ENCODE measurements at places on chromosomes 1 and 21.
A peak's percentile ranks its signal among the peaks of the same experiment; 100 is the strongest.

DNA sequence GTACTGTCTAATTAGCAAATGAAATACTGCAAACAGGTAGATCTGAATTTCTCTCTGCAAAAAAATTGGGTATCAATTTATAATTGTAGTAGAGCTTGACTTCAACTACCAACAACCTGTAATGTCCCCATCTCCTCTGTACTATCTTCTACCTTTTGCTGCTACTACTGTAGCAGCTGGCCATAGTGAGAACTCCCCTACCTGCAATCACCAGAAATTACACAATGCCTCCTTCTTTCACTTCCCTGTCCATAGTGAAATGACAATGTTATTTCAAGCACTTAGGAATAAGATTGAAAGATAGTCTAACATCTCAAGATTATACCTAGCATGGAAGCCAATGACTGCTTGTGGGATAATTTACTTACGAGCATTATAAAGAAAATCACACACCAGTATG lies 100.4 kb downstream of the ACBD6 start:
- no peak for DNase-seq

DNA sequence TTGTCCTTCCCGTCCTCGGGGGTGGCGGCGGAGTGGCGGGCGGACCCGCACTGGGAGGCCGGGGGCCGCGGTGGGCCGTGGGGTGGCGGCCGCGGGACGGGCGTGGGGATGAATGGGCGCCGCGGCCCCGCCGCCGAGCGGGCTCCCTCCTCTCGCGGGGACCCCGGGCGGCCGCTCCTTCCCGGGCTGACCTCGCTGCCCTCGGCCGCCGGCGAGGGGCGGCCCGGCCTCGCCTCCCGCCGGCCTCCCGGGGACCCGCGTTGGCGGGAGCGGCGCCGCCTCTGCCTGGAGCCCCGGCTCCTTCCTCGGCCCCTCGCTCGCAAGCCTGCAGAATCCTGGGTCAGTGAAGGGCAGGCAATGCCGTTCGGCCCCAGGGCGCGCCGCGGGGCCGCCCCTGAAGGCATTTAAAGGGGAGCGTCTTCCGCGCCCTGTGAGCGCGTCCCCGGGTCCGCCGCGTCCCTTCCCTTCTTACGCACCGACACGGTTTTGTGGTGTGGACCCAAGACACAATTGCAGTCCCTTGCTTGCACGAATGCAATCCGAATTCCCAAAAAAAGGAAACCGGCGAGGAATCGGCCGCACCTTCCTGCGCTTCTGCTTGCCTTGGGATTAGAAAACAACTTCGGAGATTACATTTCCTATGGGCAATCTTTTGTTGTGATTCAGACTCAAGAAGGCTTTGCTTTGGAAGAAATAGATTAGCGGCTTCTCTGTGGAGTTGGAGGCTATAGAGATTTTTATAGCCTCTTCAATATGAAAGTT lies 776 bp downstream of the ITSN1 start:
- DNase-seq = no peak

- DNase-seq = no peak
Observed at GRCh38 chr1:208668991-208669390, 424.8 kb upstream of the PLXNA2 start.

DNA sequence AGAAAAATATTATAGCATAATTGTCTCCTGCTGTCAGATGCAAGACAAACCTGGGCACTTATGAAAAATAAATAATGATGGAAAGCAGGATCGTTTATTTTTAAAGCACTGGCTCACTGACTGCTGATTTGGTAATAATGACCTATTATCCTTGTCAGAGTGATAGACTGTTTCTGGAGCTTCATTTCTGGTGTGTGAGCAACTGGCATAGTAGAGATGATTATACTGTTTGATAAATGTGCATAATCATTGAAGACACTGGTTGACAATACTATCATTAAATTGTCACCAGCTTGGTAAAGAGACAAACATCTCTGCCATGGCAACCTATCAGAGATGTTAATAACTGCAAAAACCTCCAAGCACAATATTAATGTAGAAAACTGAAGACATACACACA lies 179.9 kb upstream of the ZNF644 start:
- DNase-seq = no peak

GRCh38 chr1:46131712-46132528 lies 509 bp downstream of the PIK3R3 start:
- DNase-seq = no peak

DNA sequence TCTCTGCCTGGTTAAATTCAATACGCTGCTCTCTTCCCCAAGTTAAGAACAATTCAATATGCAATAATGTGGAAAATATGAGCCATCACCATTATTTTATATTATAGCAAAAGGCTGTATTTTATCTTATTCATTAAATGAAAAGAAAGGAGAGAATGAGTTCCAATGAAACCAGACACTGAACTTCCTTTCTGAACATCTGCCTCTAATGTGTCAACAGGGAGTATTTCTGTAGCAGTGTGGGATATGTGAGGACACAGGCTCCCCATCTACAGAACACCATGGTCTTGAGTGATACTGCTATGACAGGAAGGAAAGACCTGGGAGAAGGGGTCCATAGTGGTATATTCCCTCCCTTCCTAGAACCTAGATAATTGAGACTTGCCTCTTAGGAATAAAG lies 46.3 kb downstream of the CASQ2 start:
- DNase-seq = no peak

DNA sequence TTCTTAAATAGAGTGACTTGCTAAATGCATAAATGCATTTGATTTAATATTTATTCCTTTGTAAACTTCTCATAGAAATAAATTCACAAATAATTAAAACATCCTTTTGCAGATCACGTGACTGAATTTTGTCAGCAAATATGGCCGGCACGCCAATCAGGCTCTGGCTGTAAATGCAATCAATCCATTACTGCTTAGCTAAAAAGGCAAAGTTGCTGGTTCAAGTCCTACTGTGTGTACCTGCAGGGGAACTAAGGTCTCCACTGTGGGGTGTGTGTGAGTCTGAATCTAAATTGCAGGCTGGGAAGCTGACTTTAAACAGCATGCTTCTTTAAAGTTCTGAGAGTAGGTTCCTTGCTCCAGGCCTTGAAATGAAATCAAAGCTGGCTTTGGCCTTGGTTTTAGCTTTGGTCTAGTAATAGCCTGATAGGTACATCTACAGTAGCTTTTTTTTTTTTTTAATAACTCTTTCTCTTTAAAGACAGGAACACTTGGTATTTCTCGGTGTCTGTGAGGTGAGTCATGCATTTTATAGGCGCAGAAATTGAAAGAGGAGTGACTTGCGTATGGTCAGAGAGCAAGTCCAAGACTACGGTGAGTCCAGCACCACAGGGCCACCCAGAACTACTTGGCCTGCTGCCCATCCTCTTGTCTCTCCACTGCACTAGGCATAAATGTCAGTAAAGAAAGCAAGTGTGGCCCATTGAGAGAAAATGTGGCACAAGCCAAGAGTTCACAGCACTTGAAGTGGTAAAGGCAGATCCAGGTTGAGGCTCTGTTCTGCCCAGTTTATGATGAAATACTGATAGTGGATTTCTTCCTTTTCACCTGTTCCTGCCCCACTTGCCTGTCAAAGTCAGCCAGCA lies 36.2 kb upstream of the LYST start:
- DNase-seq = no peak

DNA sequence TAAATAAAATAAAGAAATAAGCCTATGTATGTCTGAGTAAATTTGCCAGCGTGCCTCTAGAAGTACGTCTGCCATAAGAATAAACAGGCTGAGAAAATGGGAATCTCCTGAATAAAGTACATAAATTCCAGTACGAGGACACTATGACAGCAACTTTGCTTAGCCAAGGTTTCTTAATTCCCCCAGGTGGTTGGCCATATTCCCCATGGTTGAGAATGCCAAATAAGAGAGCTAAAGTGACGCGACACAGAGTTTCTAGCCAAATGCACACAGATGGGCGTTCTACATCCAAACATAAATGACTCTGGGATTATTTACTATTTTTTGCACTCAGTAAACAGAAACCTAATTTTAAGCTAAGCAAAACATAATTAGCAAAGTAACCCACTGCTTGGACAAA lies 19.5 kb downstream of the KCNH1 start:
- DNase-seq = peak; percentile 32

- DNase-seq = no peak
Observed at GRCh38 chr1:160467576-160467975, 55.5 kb downstream of the SLAMF6 start.

GRCh38 chr1:20151906-20152598 lies 12.9 kb downstream of the PLA2G2F start:
- DNase-seq = peak; percentile 75

DNA sequence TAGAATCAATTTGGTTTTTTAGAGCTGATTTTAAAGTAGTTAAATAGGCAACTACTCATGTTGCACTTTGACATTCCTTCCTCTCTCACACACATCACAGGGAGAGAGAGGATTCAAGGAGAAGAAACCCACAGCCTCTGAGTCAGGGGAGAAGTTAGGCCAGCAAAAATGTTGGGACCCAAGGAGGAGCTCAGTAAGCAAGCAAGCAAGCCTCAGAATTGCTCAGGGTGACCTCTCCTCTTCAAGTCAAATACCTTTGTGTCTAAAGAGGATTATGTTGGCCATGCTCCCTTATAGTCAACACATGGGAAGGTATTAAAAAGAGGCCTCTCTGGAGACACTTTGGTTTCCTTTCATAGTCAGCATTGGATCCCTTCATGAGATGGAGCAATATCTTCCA lies 80.5 kb upstream of the WARS2 start:
- no peak for DNase-seq

- no peak for DNase-seq
Observed at GRCh38 chr21:44708866-44709425, 2.4 kb downstream of the TSPEAR start.

GRCh38 chr1:27949027-27949426 lies 10.7 kb upstream of the XKR8 start:
- DNase-seq = no peak

DNA sequence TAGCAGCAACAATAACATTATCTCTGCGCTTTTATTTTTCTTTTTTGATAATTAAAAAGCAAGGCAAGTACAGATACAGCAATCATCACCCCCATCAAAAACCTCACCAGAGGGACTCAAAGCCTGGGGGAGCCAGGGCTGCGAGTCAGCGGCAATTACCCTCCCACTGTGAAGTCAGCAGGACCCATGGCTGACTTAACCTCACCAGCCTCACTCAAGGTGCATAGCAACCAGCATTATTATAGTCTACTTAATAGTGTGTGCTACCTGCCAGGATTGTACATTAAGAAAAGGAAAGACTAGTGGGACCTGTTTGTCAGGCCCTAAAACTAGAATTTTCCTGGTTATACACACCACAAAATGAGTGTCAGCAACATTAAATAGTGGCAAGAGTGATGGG lies 28.9 kb upstream of the SERBP1 start:
- no peak for DNase-seq

DNA sequence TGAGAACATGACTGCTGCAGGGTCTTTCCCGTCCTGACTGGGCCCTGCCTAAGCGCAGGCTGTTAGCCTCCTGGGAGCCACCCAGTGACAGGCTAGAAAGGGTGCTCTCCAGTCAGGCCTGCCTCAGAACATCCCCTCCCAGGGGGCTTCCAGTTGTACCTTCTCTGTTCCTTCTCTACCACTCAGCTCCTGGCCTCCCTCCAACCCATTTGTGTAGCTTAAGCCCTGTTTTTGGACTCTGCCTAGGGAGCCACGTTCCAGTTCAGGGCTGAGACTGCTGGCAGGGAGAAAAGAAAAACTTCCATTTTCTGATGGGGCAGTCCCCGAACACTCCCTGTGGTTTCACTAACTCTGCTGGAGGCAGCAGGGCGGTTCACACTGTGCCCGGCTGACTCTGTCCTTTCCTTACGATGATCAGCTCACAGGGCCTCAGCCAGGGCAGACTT lies 15.3 kb upstream of the POU3F1 start:
- peak; percentile 40 for DNase-seq

DNA sequence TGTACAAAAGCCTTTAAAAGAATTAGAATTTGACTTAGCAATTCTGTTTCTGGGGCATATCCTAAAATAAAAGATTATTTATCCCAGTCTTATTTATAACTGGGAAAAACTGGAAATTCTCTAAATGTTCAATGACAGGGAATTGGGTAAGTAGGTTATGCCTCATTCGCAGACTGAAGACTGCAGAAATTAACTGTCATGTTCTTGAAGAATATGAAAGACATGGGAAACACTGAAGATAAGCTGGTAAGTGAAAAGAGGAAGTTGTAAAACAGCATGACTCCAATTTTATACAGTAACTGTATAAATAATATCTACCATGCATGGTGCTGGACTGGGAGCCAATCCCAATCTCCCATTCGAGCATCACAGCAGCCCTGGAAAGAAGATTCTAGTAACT lies 50.6 kb upstream of the SLC2A1 start:
- DNase-seq = no peak

Measured in NCI-H446 (cell line).